Thoracic aorta (tissue), 2 donors: ENCODE measurements at places on chromosomes 5 and 9.

DNA sequence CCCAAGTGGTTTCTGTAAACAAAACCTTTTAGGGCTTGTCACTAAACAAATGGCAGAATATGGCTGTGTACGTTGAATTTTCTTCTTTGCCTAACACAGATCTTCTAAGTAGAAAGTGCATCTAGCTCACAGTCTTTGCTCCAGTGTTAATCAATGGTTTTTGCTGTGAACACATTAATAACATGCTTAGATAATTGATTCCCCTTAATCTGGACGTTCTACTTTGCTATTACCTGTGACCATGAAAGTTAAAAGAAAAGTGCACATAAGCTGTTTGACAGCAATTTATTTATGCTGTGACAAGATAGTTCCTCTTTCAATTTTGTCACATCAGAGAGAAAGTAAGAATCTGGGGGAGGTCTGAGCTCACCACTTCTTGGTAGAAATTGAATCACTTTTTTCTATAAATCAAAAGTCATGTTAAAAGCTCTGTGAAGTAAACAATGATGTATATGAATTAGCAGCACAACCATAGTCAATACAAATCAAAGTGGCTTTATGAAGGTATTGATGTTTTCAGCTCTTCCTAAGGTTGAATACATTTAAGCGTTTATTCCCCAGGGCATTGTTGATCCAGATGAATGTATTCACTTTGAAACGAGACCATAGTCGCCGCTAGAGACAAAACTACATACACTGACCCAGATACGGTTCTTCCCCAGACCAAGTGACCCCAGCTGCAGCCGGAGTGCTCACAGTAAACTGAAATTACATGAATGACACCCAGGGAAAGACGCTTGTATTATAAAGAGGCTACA, 174.6 kb upstream of the ZNF608 start:
- DNase-seq, result no peak
- H3K4me1 ChIP-seq, result peaks cover 7% of the 10 kb centered on the region
- no peak overlapping the region for H3K4me3 ChIP-seq
- H3K36me3 ChIP-seq, result no peaks in the 10 kb centered on the region
- no peaks in the 10 kb centered on the region for H3K27me3 ChIP-seq
- H3K27ac ChIP-seq, result no peak overlapping the region

GRCh38 chr5:1343931-1344901, 683 bp downstream of the CLPTM1L start:
- H3K27me3 ChIP-seq, result no peaks in the 10 kb centered on the region
- H3K4me1 ChIP-seq, result peaks cover 23% of the 10 kb centered on the region
- no peak for DNase-seq
- H3K27ac ChIP-seq, result no peak overlapping the region

DNA sequence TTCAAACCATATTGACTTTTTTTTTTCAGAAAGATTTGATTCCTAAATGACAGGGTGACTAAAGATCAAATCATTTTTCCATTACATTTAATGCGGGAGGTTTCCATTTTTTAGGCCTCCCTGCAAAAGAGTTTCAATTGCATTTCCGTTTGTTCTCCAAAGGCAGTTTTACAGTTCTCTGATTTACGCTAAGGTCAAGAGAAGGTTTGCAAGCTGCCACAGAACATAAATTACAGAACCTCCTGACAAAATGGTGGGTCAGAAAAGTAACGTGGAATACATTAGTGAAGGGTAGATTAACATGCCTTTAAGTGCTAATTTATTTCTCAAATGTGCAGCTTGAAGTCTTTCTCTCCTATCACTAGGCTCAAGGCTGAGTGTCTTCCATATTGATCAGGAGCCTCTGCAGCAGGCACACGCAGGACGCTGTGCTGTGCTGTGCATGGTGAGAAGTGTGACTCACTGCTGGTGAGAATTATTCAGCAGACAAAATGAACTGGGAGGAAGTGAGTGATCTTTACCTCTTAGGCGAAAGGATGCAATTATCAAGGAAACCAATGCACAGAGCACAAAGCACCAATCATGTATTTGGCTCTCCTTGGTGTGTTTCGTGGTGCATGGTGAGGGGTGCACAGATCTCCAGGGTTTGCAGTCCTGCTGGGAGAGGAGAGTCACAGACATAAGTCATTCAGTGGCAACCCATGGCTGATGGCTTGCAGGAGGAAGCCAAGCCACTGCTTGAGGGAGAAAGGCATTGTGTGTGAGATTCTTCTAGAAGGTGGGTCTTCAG, 136.3 kb downstream of the TENT4A start:
- H3K27me3 ChIP-seq, result no peaks in the 10 kb centered on the region
- no peak for DNase-seq
- H3K4me1 ChIP-seq, result no peaks in the 10 kb centered on the region
- no peak overlapping the region for H3K4me3 ChIP-seq
- H3K36me3 ChIP-seq, result no peaks in the 10 kb centered on the region
- no peak overlapping the region for H3K27ac ChIP-seq

DNA sequence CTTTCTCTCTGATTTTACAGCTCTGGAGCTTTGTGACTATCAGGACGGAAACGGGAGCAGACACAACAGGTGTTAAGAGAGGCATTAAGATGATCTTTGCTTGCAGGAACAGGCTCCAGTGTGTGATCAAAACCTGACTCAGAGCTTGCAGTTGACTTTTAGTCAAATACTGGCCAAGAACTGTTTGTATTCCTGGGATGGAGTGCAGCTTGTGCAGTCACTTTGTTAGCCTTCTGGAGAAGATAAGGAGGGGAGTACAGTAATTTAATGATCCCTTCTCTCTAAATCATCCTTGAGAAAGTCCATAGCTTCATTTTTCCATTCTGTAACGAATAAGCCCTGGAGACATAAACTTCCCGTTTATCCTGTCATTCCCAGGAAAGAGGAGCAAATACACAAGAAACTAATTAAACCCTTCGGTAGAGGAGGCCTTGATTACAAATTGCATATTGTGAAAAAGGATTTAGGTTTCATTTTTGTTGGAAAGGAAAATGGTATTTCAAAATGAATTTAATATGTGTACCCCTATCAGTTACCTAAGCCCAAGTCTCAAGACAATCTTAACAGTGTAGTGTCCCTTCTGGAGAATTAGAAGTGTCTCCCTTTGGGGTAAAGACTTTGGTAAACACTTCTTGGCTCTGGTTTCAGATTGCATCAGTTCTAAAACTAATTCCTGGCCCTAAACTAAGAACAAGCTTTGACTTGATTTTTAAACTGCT, 3.1 kb upstream of the STOM start:
- peak overlapping the region; percentile 99 for H3K27ac ChIP-seq
- H3K27me3 ChIP-seq, result no peaks in the 10 kb centered on the region
- H3K36me3 ChIP-seq, result no peaks in the 10 kb centered on the region
- H3K4me1 ChIP-seq, result peaks cover 43% of the 10 kb centered on the region
- DNase-seq, result no peak

DNA sequence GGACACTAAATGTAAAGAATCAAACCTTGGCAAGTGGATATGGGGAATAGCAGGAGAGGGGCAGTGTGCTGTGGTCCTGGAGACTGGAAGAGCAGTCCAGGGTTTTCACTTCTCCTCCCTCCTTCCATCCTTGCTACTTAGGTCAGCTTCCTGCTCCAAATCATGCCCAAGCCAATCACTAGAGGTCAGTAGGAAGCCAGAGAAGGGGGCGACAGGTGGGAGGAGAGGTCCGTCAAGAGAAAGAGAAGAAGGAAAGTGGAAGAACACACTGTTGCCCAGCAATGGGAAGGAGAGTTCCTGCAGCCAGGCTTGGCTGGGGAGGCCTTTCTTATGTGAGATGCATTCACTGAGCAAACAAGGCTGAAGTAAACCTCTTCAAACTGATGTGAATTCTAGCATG, 289.6 kb downstream of the DTWD2 start:
- H3K4me1 ChIP-seq, result no peaks in the 10 kb centered on the region
- no peak overlapping the region for H3K27ac ChIP-seq

DNA sequence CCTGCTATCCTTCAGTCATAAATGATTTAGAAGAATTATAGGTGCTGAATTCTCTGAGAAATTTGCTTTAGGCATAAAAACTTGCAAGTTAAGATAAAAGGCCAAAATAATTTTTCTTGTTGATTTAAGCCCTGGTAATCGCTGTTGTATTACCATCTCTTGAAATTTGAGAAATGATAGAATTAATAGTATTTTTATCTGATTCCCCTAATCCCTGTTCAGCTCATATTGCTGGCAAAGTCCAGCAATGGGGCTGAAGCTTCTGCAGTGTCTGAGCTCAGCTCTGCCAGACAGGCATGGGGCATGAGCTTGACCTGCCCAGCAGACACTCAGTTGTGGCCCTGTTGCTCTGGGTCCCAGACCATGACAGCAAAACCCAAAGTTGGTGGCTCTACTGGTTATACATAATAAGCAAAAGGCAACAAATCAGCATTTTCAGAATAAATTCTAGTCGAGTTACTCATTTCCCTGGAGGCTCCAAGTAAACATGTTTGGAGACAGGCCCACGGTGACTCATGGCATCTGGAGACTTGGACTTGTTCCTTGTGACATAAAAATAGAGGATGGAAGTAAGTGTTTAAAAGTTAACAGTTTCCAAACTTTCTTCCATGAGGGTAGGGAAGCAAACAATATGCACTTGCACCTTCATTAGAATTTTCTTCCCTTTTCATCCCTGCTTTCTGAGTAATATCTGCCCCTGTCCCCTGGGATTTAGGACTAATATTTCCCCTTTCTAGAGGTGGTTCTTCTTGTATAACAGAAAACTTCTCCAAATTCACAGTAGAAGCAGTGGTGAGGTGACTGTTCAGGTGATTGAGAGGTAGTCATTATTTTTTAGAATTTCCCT, 60.2 kb upstream of the SLC2A8 start:
- peak overlapping the region; percentile 22 for H3K4me3 ChIP-seq
- H3K36me3 ChIP-seq, result no peaks in the 10 kb centered on the region
- peak overlapping the region; percentile 83 for H3K27ac ChIP-seq
- H3K4me1 ChIP-seq, result peaks cover 20% of the 10 kb centered on the region
- DNase-seq, result peak; percentile 82

GRCh38 chr5:150278916-150279315, 10.7 kb downstream of the CAMK2A start:
- H3K4me1 ChIP-seq, result no peaks in the 10 kb centered on the region
- no peak overlapping the region for H3K4me3 ChIP-seq
- H3K27me3 ChIP-seq, result no peaks in the 10 kb centered on the region
- H3K27ac ChIP-seq, result no peak overlapping the region
- no peaks in the 10 kb centered on the region for H3K36me3 ChIP-seq
